T-cell (primary cell): ENCODE measurements at places on chromosomes 13 and 19.
A peak's percentile ranks its signal among the peaks of the same experiment; 100 is the strongest.

DNA sequence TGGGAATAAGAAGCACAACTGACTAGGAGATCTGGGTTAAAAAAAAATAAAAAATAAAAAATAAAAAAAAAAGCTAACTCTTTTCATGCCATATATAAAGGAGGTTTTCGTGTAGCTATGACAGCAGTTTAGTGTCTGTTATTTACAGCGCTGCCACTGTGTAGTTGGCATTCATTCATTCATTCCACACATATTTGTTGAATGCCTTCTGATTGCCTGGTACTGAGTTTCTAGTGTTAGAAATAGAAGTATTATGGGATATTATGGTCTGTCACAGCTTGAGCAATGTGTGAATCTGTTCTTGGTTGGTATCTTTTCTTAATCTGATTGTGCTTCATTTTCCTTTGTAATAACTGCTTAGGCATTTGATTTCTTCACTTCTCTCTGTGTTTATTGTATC, 237.4 kb downstream of the NBEA start:
- no peak for DNase-seq

DNA sequence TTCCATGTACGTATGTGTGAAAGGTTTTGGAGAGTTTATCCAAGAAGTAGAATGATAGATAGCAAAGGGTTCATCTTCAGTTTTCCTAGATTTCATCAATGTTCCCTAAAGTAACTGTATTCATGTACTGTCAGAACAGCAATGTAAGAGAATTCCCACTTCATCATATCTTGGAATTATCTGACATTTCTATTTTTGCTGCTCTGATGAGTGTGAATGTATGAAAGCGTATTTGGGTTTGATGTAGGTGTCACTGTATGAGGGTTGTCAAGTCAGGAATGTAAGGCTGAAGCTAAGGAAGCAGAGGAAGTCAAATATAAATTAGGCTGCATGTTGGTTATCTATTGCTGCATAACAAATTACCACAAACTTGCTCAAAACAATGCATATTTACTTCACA, 7.2 kb upstream of the KATNAL1 start:
- no peak for DNase-seq

DNA sequence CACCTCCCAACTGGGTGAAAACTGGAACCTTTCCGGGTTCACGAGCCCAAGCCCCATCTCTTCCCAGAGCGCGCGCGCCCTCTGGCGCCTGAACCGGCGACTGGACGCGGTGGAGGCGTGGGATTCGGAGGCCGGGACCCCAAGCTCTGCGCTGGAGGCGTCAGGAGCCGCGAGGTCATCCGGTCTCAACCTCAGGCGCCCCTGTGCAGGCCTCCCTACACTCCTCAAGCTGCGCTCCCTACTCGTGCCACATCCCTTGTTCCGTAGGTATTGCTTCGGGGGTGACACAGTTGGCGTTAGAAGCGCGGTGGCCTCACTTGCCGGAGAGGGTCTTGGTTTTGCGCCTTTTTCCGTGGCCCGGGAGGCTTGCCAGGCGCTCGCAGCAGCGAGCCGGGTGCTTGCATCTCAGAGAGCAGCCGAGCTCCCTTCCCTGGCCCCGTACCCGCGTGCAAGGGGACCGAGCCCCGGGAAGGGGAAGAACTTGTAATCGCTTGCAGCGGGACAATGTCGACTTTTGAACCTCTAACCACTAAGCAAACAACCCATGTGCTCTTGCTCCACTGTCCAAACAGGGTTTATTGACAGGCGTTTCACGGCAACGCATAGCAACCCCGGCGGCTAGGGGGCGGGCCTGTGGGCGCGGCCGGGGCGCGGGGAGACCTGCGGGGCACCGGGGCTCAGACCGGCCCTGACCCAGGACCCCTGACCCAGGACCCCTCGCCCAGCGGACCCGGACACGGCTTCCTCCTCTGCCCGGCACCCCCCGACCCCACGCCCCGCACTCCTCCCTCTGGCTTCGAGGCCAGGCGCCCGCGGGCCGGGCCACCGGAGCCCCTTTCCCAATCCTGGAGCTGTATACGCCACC, 8.5 kb downstream of the CDX2 start:
- no peak for DNase-seq

DNA sequence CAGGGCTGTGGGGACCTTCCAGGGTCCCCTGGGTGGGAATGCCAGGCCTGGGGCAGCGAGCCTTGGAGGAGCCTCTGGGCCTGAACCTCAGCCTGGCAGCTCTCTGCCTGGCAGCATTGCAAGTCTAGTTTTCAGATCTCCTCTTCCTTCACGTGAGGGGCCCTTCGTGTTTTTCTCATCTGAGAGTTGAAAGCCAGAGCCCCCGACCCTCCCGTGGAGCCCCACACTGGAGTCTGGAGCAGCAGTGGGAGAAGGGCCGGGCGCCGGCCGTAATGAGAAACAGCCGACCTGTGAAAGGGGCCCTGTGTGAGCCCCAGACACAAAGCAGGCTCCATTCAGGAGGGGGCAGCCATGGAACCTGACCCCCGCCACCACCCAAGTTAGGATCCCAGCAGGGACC, 19.3 kb downstream of the TMED1 start:
- no peak for DNase-seq

DNA sequence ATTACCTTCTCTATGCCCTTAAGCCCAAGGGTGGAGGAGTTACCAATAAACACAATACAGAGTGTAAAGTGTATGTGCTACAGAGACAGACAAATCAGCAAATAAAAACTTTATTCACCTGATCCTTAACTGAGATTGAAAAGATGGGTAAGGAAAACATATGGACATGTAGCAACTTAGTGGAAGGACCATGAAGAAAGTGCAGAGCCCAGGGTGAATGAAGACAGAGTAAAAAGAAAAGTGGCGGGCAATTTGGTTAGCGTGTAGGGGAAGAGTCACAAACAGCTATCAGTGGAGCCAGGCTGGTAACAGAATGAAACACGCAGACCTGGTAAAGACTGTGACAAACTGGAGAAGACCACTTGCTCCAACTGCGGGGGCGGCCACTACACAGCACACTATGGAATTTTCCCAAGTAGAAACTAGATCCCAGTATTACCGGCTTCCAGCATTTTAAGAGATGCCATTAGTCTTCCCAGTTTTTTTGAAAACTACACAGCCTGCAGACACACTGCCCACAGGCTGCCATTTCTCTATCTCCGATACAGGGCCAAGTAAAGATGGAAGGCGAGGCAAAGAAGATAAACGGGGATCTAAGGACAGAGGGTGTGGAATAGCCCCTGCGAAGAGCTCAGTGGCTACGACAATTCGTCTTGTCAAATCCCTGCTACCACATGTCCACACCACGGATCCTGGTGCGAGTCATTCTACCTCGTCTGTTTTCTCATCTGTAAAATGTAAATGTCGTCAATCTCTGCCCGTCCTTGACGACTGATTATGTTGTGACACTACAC, 1.2 kb downstream of the UQCRFS1 start:
- DNase-seq, result peak; percentile 32

GRCh38 chr19:30625947-30626625, 253.9 kb downstream of the ZNF536 start:
- DNase-seq, result no peak

DNA sequence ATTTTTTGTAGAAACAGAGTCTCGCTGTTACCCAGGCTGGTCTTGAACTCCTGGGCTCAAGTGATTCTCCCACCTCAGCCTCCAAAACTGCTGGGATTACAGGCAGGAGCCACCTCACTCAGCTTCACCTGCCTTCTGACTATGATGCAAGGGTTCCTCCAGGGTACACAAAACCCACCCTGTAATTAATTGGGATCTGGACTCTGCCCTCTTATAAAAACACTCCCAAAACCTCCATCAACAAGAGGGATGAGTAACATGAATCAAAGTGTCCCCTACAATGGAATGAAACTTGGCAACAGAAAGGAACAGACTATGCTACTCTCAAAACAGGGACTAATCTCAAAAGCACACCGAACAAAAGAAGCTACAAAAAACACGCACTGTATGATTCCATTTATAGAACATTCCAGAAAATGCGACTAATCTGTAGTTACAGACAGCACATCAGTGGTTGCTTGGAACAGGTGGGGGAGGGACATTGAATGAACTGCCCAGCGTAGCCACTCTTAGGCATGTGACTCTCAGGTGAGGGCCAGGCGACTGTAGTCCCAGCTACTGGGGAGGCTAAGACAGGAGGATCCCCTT, 3.2 kb upstream of the PRR36 start:
- no peak for DNase-seq

DNA sequence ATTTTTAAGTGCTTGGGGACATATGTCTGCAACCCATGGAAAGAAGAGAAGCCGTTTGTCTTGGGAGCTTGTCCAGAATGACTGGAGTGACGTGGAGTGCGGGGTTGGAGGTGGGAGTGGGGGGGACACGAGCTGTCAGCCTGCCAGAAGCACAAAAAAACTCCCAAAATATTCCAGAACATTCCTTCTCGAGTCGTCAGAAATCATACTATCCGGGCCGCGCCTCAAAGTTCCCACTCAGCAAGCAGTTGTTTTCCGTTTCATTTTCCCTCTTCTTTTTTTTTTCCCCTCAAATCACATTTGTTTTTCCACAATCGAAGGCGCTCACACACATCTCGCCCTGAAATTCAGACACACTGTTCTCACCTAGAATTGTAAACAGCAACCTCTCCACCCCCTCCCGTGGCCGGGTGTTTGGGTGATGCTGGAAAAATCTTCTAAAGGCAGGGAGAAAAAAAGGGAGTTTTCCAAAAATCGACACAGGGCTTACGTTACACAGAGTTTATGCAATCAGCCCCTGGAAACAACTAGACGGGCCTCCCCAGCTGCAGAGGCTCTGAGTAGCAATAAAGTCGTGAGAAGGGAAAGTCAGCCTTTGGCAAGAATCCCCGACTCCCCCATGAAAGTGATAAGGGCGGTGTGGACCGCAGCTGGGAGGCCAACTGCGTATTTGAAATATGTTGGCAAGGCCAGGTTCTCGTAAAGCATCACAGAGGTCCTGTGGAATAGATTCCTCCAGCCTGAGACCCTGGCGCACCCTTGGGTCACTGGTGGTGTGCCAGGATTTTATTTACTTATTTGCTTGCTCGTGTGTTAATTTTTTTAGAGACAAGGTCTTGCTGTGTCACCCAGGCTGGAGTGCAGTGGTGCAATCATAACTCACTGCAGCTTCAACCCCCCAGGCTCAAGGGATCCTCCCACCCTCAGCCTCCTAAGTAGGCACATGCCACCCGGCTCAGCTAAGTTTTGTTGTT, 31.2 kb upstream of the KLF2 start:
- no peak for DNase-seq

- DNase-seq, result no peak
These were observed 147.9 kb downstream of the KATNAL1 start for GRCh38 chr13:30159446-30159839.

- peak; percentile 57 for DNase-seq
These were observed 17.2 kb downstream of the CRTC1 start for GRCh38 chr19:18700501-18701249.

GRCh38 chr19:4267101-4267900, 11.8 kb upstream of the SHD start:
- DNase-seq, result peak; percentile 33

- DNase-seq, result no peak
These were observed 1.3 kb downstream of the TSHZ3 start for GRCh38 chr19:31347828-31348392.

GRCh38 chr13:28710161-28710560, 8.6 kb downstream of the SLC46A3 start:
- DNase-seq, result no peak

- DNase-seq, result no peak
These were observed 391.0 kb upstream of the SLITRK5 start for GRCh38 chr13:87280139-87280538.

DNA sequence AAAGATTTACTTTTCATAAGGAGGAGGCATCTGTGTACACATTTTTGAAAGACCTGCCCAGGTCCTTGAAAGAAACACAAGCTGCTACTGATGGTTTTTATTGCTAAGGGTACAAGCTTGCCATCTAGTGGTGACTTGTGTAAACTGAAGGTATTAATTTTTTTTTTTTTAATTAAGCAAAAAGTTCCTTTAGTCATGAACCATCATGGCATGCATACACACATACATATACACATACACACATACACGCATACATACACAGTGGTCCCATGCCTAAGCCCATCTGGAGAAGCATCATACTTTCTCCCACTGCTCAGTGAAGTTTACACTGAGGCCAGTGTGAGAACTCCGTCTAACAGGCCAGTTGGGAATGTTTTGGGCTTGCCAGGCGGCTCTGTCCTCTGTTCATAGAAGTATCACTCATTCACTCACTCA, 312.5 kb downstream of the DCLK1 start:
- no peak for DNase-seq

GRCh38 chr13:34361560-34361959, 543.6 kb downstream of the RFC3 start:
- no peak for DNase-seq

GRCh38 chr19:10115392-10116084, 4.0 kb downstream of the P2RY11 start:
- no peak for DNase-seq

- DNase-seq, result peak; percentile 44
These were observed 3.9 kb downstream of the SLC1A5 start for GRCh38 chr19:46784262-46785053.

GRCh38 chr13:32616883-32617511, 30.7 kb downstream of the PDS5B start:
- DNase-seq, result no peak

GRCh38 chr19:44753932-44754749, 5.6 kb downstream of the BCL3 start:
- peak; percentile 53 for DNase-seq

DNA sequence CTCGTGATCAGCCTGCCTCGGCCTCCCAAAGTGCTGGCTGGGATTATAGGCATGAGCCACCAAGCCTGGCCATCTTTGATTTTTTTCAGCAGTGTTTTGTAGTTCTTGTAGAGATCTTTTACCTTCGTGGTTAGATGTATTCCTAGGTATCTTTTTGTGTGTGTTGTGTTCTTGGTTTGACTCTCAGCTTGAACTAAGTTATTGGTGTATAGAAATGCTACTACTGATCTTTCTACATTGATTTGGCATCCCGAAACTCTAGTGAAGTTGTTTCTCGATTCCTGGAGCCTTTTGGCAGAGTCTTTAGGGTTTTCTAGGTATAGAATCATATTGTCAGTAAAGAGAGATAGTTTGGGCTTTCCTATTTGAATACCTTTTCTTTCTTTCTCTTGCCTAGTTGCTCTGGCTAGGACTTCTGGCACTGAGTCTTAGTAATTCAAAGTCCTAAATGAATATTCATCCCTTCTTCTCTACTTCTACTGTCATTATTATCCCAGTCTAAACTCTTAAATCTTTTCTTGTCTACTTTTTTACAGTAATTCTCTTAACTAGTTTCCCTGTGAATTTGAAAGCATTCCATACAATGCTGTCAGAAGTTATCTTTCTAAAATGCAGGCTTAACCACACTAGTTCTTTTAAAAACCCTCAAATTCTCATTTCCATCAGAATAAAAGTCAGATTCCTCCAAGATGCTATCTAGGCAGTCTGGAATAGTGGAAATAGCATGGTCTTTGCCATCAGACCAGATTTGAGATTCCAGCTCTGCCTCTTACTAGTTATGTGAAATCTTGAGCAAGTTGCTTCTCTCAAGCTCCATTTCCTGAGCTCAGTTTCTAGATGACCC, 7.0 kb downstream of the GPR18 start:
- no peak for DNase-seq
